Breast epithelium (tissue), 4 donors: ENCODE measurements at places on chromosomes 2 and 18.

GRCh38 chr2:23685181-23685580 is 241.7 kb downstream of the ATAD2B start:
- no peak overlapping the region for H3K27ac ChIP-seq
- DNase-seq = no peak
- no peak overlapping the region for H3K4me3 ChIP-seq
- H3K4me1 ChIP-seq = no peaks in the 10 kb centered on the region
- H3K36me3 ChIP-seq = no peaks in the 10 kb centered on the region

GRCh38 chr18:6004683-6005082 is 109.4 kb upstream of the TMEM200C start:
- H3K4me3 ChIP-seq = no peak overlapping the region
- no peaks in the 10 kb centered on the region for H3K4me1 ChIP-seq
- H3K36me3 ChIP-seq = no peaks in the 10 kb centered on the region
- no peaks in the 10 kb centered on the region for H3K27me3 ChIP-seq

DNA sequence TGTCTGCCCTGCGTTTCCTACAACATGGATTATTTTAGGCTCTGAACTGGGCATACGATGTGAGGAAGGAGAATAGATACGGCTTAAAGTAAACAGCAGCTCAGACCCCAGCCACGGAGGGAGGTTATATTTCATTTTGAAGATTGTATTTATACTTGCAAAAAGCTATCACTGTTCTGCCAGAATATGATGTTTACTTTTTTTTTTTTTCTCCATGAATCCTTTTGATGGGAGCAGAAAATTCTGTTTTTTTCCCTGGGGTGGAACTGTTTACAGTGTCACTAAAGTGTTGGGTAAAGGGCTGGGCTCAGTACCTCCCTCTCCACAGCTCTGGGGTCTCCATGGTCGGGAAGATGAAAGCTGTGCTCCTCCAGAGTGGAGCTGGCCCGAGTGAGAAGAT is 13.1 kb downstream of the PCARE start:
- H3K36me3 ChIP-seq = no peaks in the 10 kb centered on the region
- H3K27ac ChIP-seq = no peak overlapping the region
- H3K4me1 ChIP-seq = peaks cover 4% of the 10 kb centered on the region
- H3K27me3 ChIP-seq = no peaks in the 10 kb centered on the region
- no peak overlapping the region for H3K4me3 ChIP-seq
- no peak for DNase-seq

GRCh38 chr2:239724194-239724849 is 300.8 kb downstream of the NDUFA10 start:
- H3K4me1 ChIP-seq = no peaks in the 10 kb centered on the region
- H3K27me3 ChIP-seq = no peaks in the 10 kb centered on the region
- no peak overlapping the region for H3K4me3 ChIP-seq
- no peak for DNase-seq
- H3K27ac ChIP-seq = no peak overlapping the region

DNA sequence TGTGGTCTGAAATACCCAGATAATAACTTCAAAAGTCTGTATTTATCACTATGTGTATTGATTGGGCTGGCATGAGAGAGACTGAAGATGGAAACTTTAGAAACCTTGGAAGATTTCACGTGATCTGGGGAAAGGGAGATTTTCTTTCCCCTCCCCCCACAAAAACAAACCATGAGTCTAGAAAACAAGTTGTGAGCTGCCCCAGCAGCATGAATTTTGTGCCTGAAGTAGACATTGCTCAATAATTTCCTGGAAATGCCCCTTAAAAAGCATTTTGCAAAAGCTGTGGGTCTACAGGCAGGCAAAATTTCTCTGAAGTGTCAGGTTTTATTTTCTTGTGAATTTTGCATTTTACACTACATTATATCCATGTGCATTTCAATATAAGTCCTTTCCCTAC is 101.8 kb downstream of the ETAA1 start:
- no peak overlapping the region for H3K27ac ChIP-seq
- no peaks in the 10 kb centered on the region for H3K27me3 ChIP-seq
- H3K4me3 ChIP-seq = no peak overlapping the region

DNA sequence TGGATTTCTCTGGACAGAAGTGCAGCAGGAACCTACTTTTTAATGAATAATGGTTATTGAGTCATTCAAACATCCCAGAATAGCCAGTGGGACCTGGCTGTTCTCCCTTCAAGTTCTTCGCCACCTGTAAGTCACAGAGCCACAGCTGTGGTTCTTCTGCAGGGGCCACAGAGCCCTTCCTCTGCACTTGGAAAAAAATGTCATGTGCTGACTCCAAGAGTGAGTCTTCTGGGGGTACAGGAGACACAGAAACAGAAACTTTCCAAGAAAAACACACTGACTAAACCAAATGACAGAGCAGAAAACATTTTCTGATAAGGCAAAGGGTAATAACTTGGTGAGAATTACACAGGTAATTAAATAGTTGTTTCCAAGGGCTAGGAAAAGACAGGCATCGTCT is 68.7 kb upstream of the FN1 start:
- H3K4me1 ChIP-seq = no peaks in the 10 kb centered on the region
- H3K27ac ChIP-seq = no peak overlapping the region
- H3K4me3 ChIP-seq = no peak overlapping the region
- no peaks in the 10 kb centered on the region for H3K27me3 ChIP-seq
- no peaks in the 10 kb centered on the region for H3K36me3 ChIP-seq
